AG04449 (cell line): ENCODE measurements at places on chromosomes 4 and X.

DNA sequence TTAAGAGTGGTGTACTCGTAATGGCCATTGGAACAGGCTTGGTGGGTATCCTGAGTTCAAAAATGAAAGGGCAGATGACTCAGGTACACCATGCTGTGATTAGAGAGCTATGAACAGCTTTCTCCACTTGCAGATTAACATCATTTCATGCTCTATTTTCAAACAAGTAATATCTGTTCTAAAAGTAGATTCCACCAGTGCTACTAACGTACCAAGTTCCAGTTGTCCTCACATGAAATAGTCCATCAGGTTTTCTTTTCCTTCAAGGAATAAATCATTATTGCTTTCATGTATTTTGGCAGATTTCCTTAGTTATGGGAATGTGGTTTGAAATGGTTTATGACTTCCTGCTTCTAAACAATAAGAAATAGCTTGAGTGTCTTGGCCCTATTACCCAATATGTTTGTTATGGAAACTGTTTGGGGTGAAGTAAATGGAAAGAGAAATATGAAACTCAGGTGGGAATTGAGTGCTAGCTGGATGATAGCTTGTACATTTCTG, 49.9 kb downstream of the PCDH7 start:
- no peak for DNase-seq

- peak; percentile 50 for DNase-seq
Measured at GRCh38 chr4:168480931-168481611, 779 bp upstream of the DDX60L start.

DNA sequence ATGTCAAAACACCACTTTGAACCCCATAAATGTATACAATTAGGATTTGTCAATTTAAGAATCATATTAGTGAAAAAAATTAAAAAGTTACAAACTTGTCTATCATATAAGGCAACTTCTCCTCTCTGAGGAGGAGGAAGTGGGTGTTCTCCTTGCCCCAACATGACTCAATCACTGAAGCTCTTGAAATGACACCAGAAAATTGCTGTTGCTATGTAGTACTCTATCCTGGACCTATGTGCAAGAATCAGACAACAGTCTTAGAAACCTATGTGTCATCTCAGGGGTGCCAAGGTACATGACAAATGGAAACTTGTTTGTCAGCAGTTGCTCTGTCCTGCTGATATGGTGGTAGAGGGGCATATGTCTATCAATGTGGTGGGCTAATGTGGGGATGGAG, 47.7 kb downstream of the HMGB3 start:
- no peak for DNase-seq

DNA sequence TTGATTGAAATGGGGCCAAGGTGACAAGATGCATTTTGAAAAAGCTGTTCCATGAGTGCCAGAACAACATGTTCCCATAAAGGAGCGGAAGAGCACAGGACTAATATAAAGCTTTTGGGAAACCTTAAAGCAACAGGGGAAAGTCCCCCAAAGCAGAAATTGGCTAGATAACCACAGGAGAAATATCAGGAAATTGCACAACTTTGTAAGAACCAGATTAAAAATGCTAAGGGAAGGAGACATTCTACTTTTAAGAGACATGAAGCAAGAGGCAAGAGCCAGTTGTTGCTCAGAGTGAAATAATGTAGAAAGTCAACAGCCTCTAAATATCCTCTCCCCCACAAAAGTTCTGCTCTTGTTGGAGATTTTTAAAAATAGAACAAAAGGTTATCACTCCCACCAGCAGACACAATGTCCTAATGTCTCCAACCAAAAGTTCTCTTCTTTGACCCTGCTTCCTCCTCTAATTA, 85.2 kb upstream of the LNX1 start:
- DNase-seq = peak; percentile 53

GRCh38 chr4:11428899-11429698, 405 bp upstream of the HS3ST1 start:
- no peak for DNase-seq
